ENCODE measurements at places on chromosomes 2 and 18. TPM values are rescaled to one million over a fixed set of nuclear protein-coding genes. Genes with fewer than 3 reads are reported as not detected.

HOXD9 gene
- total RNA-seq = not detected

CLIP4 gene
- 173 TPM for total RNA-seq

MDH1B gene
- total RNA-seq = 2.0 TPM

BCL11A gene
- 222 TPM for total RNA-seq

TET3 gene
- total RNA-seq = 54.7 TPM

DNA sequence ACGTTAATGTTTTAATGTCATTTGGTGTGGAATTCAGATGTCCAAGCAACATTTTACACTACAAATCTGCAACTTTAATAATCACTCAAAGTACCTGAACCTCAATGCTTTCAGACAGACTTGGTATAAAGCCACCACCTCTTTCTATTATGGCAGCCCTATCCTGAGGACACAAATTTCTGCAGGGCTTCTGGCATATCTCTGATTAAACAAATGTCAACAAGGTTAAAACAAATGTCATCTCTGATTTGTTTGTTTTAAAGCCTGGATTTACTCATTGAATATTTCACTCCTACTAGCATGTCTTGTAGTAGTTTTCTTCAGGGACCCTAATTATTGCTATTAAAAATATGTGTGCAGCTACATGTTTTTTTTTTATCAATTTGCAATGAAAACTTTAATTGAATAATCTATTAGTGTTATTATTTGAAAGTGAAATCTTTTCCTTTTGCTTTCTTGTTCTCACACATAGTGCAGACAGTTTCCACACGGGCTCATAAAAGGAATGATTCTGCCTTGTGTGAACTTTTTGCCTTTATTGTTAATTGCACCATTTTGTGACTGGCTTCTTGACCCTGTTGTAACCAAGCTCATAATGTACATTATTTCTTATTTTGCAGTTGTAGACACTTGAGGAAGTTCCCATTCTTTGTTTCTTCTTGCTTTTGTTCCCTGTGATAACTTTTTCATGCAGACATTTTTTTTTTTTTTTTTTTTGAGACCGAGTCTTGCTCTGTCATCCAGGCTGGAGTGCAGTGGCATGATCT, 30.1 kb downstream of the IL37 start:
- peaks cover 6% of the 10 kb centered on the region for H3K27me3 ChIP-seq
- H3K4me3 ChIP-seq = no peak overlapping the region
- H3K36me3 ChIP-seq = no peaks in the 10 kb centered on the region
- H3K4me1 ChIP-seq = no peaks in the 10 kb centered on the region
- H3K27ac ChIP-seq = no peak overlapping the region
- DNase-seq = no peak

GRCh38 chr2:25354116-25354515, 12.4 kb upstream of the DNMT3A start:
- DNase-seq = no peak
- no peaks in the 10 kb centered on the region for H3K4me1 ChIP-seq
- no peak overlapping the region for H3K27ac ChIP-seq
- H3K27me3 ChIP-seq = no peaks in the 10 kb centered on the region

- H3K4me3 ChIP-seq = peak overlapping the region; percentile 84
- peaks cover 17% of the 10 kb centered on the region for H3K36me3 ChIP-seq
- peaks cover 17% of the 10 kb centered on the region for H3K4me1 ChIP-seq
- DNase-seq = no peak
- H3K27me3 ChIP-seq = peaks cover 15% of the 10 kb centered on the region
Observed at GRCh38 chr2:66438891-66439811, 4.2 kb downstream of the MEIS1 start.

- H3K36me3 ChIP-seq = no peaks in the 10 kb centered on the region
- peaks cover 6% of the 10 kb centered on the region for H3K4me1 ChIP-seq
- no peak overlapping the region for H3K27ac ChIP-seq
- H3K4me3 ChIP-seq = no peak overlapping the region
Observed at GRCh38 chr18:25862881-25863600, 227.4 kb downstream of the SS18 start.

DNA sequence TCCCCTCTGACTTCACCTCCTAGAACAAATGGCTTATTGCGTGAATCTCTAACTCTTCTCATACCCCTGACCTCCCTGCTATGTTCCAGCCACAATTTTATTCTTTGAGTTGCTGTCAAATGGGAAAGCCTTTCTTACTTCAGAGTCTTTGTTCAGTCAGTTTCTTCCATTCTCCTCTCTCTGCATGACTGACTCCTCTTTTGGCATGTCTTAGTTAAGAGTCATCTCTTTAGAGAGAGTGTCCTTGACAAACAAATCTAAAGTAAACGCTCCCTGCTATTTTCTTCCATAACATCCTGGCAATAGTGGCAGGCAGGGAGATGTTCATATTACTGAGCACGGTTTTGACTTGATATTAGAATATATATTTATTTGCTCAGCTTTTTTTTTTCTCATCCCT, 170.7 kb upstream of the ERBB4 start:
- H3K36me3 ChIP-seq = no peaks in the 10 kb centered on the region
- no peak overlapping the region for H3K4me3 ChIP-seq
- H3K27ac ChIP-seq = no peak overlapping the region
- no peaks in the 10 kb centered on the region for H3K27me3 ChIP-seq

GRCh38 chr2:24616616-24617015, 125.6 kb downstream of the NCOA1 start:
- peaks cover 2% of the 10 kb centered on the region for H3K4me1 ChIP-seq
- no peak overlapping the region for H3K27ac ChIP-seq
- no peak for DNase-seq

DNA sequence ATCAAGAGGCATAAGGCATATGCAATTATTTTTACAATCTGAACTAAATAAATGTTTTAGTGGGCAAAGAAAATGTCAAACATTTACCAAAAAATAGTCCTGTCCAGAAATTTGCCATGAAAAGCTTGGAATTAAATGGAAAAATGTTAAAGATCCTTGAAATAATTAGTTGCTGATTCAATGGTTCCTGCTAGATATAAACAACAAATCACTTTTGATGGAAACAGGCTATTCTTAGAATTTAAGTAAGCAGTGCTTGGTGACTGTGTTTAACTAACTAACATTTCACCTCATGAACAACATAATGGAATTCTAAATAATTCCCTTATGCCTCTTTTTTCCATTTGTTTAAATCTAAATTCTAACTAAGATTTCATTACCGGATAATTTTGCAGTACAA, 3.9 kb downstream of the RND3 start:
- peak overlapping the region; percentile 6 for H3K4me3 ChIP-seq
- H3K36me3 ChIP-seq = no peaks in the 10 kb centered on the region
- H3K27ac ChIP-seq = no peak overlapping the region
- no peak for DNase-seq
- peaks cover 70% of the 10 kb centered on the region for H3K4me1 ChIP-seq

GRCh38 chr2:112679484-112679883, 33.7 kb downstream of the SLC20A1 start:
- peaks cover 28% of the 10 kb centered on the region for H3K4me1 ChIP-seq
- no peaks in the 10 kb centered on the region for H3K36me3 ChIP-seq
- H3K27me3 ChIP-seq = no peaks in the 10 kb centered on the region
- H3K27ac ChIP-seq = no peak overlapping the region

DNA sequence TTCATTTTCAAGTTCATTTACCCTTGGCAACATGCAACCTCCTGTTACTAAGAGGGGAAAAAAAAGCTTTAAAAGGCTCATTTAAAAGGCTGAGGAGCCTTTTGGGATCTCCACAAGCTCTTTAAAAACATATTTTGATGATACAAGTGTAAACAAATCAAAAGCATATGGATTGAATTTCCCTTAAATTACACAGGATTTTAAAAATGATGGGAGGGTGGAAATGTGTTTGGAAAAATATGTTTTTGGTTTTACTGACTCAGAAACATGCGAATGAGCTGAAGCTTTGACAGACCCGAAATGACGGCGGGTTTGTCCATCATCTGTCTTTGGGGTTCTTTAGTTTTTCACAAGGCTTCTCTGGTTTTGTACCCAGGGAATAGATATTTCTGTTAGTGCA, 180.6 kb upstream of the CCDC68 start:
- H3K27me3 ChIP-seq = no peaks in the 10 kb centered on the region
- H3K4me3 ChIP-seq = no peak overlapping the region
- no peak for DNase-seq
- H3K36me3 ChIP-seq = no peaks in the 10 kb centered on the region
- H3K4me1 ChIP-seq = no peaks in the 10 kb centered on the region

DNA sequence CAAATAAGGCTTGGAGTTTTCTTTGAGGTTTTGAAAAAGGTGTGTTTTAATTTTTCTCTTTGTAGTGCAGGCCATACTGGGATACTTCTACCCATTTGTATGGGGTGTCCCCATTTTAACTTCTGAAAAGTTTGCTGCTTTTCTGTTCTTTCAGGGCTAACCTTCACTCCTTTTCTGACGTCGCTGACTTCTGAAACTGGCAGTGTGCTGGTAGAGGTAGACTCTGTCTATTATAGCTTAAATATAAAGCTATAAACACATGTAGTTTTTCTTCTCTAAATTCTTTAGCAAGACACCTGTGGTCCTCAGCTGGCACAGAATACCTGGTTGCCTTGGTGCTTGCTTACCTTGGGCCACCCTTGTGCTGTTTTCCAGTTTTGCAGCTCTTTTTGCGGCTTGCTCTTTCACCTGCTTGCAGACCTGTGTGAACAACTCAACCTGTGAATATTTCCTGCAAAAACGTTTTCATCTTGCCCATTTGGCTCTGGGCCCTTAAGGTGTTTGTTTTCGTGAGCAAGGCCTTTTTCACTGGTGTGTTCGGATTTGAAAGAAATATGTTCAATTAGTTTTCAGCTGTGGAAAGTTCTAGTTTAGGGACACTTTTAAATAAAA, 42.2 kb downstream of the PHLPP1 start:
- H3K4me1 ChIP-seq = peaks cover 37% of the 10 kb centered on the region
- H3K27me3 ChIP-seq = no peaks in the 10 kb centered on the region
- H3K4me3 ChIP-seq = no peak overlapping the region
- no peak overlapping the region for H3K27ac ChIP-seq

- H3K4me1 ChIP-seq = peaks cover 7% of the 10 kb centered on the region
- DNase-seq = no peak
- no peaks in the 10 kb centered on the region for H3K36me3 ChIP-seq
- no peak overlapping the region for H3K27ac ChIP-seq
Observed at GRCh38 chr2:157245846-157246764, 11.4 kb upstream of the GALNT5 start.

DNA sequence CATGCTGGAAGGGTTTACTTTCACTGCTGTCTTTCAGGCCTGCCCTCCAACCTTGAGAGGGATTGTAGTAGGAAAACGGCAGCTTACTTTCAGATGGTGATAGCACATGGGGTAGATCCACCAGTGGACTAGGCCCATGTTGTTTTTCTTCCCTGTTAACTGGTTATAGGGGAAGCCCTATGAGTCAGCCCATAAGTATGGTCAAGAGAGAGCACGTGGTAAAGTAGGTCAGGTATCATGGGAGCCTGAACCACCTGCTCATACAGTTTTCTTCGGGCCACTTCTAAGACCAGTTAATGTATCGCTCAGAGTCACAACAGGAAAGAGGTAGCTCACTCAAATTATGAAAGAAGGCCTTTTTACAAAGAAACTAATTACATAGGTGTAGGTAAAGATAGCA, 33.0 kb downstream of the PDK1 start:
- H3K4me1 ChIP-seq = no peaks in the 10 kb centered on the region
- DNase-seq = no peak
- H3K4me3 ChIP-seq = no peak overlapping the region
- peaks cover 56% of the 10 kb centered on the region for H3K36me3 ChIP-seq

- peaks cover 27% of the 10 kb centered on the region for H3K4me1 ChIP-seq
- no peak for DNase-seq
- no peak overlapping the region for H3K4me3 ChIP-seq
- H3K36me3 ChIP-seq = no peaks in the 10 kb centered on the region
- no peaks in the 10 kb centered on the region for H3K27me3 ChIP-seq
Observed at GRCh38 chr2:65353927-65354326, 78.5 kb downstream of the SPRED2 start.

GRCh38 chr2:7773362-7774360, 856.4 kb downstream of the RNF144A start:
- DNase-seq = no peak
- H3K36me3 ChIP-seq = no peaks in the 10 kb centered on the region
- H3K27ac ChIP-seq = peak overlapping the region; percentile 12
- H3K4me3 ChIP-seq = no peak overlapping the region
- no peaks in the 10 kb centered on the region for H3K27me3 ChIP-seq
- H3K4me1 ChIP-seq = peaks cover 5% of the 10 kb centered on the region

All from suprapubic skin (tissue), 4 donors.